ENCODE measurements at places on chromosomes 16 and 17.

- no peak for DNase-seq
These were observed 6.4 kb downstream of the CASKIN2 start for GRCh38 chr17:75508931-75509361.

- DNase-seq = no peak
These were observed 142.4 kb upstream of the NOL11 start for GRCh38 chr17:67575325-67575724.

GRCh38 chr16:78452025-78452555, 352.6 kb downstream of the WWOX start:
- DNase-seq = no peak

- DNase-seq = peak; percentile 59
These were observed 430 bp downstream of the TSEN54 start for GRCh38 chr17:75516619-75517296.

DNA sequence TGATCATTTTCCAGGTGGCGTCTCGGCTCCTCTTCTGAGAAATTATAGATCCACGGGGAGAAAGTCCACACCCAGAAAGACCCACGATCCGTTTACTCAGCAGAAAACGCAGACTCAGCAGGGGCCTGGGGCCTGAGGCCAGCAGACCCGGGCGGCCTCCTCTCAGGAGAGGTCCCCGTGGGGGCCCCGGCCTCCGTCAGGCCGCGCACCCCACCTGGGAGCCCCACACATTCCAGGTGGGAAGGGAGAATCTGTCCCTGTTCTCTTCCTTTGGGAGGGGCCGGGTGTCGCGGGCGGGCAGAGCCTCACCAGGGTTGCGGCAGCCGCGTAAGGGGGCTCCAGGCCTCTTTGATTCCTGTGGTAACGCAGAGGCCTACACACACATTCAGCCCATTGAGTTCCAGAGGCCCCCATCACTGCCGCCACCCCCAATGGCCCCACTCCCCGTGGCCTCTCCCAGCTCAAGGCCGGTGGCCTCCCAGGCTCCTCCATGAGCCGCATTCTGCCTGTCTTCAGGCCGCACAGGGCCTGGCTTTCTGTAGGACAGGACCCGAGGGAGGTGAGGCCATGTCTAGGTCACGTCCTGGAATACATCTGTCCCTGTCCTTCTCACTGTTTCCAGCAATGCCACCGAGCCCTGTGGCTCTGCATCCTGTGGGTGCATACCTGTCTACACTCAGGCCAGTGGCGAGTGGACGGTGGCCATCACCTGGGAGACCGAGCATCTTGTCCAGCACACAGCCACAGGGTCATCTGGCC, 1.6 kb upstream of the IGFALS start:
- DNase-seq = no peak

GRCh38 chr16:64762211-64762610, 359.7 kb downstream of the CDH11 start:
- DNase-seq = no peak

DNA sequence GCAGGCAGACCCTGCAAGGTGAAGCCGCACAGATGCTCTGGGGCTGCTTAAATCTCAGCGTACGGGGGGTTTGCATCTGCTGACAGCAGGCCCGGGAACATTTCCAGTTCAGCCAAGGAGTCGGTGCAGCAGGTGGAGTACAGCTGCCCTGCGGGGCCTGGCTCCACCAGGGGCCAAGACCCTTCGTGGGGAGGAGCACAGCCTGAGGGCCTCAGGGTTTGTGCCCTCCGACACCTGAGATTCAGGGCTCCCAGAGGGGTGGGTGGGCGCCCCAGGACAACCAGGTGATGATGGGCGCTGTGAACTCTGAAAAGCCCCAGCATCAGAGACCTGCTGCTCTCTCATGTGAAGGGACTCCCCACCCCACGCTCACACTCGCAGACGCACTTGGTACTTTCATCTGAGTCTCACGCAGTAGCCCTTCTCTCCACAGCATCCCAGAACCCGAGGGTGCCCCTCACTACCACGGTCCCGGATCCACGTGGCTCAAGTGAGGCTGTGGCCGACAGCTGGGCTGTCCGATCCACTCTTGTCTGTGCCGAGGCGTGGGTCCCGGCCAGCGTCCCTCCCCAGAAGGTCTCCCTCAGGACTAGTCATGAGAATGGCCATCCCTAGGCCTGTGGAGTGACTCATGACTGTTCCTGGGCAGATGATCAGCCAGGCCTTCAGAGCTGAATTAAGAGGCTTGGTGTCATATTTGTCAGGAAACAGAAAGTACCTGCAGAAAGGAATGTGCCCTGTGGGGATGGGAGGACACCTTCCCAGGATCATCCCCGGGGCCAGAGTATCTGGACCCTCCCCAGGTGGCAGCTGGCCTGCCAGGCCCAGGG, 29.6 kb downstream of the ACSF3 start:
- DNase-seq = no peak

DNA sequence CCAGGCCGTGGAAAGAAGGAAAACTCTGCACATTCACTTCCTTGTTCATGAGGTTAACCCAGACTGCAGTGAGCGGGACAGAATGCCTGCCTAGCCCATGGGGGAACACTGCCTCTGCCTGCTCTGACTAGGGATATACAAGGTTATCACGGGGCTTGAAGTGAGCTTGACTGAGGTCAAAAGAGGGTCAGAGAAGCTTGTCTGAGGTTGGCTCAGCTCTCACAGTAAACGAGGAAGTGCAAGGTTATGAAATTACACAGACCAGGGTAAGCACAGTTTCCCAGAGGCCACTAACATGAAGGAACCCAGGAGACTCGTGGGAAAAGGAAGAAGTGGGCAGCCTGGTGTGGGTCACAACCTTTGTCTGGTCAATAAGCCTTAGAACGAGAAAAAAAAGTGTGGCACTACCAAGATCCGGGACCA, 28.7 kb downstream of the HIC1 start:
- peak; percentile 66 for DNase-seq

GRCh38 chr17:205817-206216, 24.4 kb upstream of the DOC2B start:
- DNase-seq = no peak

GRCh38 chr16:81843683-81844082, 64.6 kb downstream of the PLCG2 start:
- no peak for DNase-seq

- no peak for DNase-seq
These were observed 42.3 kb downstream of the FZD2 start for GRCh38 chr17:44599298-44600175.

- no peak for DNase-seq
These were observed 11.1 kb upstream of the ABR start for GRCh38 chr17:1190751-1191331.

GRCh38 chr17:45628019-45628418, 137.5 kb upstream of the PLEKHM1 start:
- no peak for DNase-seq

DNA sequence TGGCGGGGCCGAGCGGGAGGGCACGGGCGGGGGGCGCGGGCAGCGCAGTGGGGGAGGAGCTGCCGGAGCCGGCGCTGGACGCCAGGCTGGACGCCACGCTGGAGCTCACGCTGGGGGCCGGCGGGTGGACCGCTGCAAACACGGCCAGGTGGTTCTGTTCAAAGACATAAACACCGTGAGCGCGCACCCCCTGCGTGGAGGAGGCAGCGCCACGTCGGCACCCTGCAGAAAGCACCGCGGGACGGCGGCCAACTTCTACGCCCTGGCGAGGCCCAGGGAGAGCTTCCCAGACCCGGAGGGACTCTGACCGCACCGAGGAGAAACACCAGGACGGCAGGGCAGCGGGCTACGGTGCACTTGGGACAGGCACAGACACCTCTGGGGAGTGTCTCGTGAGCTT, 29.3 kb downstream of the UNKL start:
- no peak for DNase-seq

DNA sequence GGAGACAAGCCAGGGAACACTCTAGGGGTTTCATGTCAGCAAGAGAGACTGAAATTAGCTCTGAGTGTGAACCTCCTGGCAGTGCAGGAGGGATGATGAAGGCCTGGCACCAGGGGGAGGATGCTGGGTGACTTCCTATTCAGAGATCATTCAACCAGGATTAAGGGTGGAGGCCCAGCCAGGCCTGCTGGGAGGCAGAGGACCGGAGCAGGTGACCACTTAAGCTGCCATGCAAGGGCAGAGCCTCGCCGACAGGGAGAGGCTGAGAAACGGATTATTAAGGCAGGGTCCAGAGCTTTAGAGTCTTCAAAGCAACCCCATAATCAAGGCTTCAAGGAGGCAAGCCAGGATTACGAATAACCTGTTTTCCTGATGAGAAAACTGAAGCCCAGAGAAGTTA, 10.6 kb upstream of the SRCIN1 start:
- no peak for DNase-seq

DNA sequence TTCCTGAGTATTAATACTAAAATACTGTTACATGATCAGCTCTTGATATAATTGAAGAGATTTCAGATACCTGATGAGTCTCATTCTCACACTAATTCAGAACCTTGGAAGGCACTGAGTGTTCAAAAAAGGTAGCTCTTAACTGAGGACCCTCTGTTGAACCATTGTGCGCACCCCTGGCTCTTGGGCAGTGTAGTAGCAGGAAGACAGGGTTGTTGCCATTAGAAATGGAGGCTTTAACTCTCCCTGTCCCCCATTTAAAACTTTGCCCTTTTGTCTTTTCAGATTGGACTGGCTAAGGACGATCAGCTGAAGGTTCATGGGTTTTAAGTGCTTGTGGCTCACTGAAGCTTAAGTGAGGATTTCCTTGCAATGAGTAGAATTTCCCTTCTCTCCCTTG, 1.8 kb downstream of the EIF1 start:
- no peak for DNase-seq

DNA sequence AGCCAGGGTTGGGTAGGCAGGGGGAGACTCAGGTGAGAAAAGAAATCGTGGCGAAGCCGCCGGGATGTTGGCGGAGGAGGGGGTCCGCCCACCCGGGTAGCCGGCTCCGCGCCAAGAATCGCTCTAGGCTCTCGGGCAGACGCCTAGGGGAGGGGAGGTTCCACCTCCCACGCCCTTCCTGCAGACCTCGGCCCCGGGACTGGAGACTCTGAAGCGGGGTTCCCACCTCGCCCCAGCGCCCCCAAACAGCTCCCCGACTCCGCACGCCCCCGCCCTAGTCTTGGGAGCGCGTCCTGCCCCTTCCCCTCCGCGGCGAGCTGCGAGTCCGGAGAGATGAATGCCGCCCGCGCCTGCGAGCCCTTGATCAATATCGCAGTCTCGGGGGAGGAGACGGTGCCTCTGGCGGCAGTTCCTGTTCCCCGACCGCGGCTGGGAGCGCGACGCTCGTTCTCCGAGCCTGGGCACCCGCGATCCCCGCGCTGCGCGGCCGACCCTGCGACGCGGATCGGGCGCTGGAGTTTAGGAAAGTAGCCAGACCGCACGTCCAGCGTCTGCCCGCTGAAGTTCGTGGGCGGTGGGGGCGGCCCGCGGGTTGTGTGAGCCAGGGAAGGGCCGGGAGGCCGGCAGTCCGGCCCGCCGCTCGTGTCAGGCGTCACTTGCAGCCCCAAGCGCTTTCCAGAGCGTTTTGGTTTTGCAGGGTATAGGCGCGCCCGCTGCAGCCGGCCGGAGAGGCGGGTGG, 790 bp downstream of the CRHR1 start:
- DNase-seq = peak; percentile 75

DNA sequence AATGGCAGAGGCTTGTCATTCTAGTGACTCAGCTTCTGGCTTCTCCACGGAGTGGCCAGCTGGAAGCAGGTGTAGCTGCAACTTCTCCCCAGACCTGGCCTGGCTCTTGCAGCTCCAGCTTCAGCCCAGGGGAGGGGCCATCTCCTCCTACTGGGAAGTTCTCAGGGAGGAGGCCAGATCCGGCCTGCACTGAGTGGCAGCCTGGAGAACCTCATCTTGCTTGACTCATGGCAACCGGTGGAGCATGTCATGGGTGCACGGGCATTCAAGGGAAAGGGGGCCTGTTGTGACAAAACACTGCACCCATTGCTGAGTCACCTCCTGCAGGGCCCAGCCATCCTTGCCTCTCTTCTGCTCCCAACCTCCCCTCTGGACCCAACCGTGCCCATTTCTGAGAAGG, 273.9 kb upstream of the MAF start:
- no peak for DNase-seq

- DNase-seq = no peak
These were observed 14.4 kb downstream of the LRRC37B start for GRCh38 chr17:32021615-32021955.

GRCh38 chr16:50457979-50458491, 89.2 kb upstream of the BRD7 start:
- peak; percentile 52 for DNase-seq

DNA sequence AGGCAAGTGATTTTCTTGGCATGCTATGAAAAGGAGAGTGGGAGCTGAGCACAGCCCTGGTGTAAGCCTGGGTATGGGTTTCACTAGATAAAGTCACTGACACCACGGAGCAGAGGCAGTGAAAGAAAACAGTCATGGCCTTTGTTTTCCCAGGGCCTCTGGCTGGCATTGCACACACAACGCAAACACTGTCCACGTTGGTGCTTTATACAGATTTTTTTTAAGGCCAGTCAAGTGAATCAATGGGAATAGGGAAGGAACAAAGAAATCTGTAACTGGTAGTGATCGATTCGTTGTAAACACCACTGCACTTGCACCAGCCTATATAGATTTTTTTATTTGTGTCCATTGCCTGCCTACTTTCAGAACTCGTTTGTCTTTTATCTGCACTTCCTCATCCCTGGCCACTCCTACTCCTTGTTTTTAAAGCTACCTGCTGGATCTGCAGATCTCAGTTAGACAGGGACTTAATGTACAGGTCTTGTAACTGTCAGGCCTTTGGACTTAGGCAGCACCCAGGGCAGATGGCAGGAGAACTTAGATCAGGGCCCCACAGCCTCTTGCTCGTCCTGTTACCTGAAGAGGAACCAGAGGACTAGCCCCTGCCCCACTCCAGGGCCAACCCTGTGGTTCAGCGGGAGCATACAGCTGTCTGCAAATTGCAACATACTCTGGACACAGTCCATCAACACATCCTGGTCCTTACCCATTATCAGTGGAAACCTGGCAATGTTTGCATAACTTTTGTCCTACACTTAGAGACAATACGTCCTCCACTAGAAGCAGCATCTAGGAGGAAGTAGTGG, 10.6 kb upstream of the TMIGD1 start:
- DNase-seq = peak; percentile 78

DNA sequence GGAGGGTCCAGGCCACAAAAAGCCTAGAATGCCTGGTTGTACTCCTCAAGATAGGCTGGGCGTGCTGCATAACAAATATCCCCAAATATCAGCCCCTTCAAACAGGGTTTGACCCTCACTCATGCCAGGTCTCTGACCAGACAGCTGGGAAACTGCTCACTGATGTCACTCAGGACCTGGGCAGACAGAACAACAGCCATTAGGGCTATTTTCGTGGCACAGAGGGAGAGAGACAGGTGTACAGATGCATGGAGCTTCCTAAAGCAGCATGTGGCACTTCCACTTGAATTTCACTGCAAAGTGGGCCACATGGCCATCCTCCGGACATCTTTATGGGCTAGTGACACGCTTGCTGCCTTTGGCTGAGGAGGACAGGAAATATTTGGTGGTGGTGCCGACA, 73.1 kb downstream of the SREBF1 start:
- no peak for DNase-seq

DNA sequence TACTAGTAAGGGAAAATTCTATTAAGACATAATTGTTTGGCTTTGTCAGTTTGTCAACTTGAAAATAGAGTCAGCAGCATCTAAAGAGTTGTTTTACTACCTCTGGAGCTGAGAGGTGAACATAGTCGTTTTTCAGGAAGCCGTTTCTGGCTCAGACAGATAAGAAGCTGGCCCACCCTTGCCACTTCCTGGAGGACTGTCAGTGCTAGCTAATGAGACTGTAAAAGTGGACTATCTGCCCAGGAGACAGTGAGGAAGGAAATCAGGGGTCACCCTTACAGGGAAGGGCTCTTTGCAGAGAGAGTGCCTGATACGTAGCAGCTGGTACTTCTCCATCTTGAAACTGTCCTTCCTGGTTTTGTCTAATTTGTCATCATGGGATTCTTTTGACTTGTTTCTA, 328.7 kb downstream of the WWOX start:
- peak; percentile 96 for DNase-seq

GRCh38 chr16:28131181-28131580, 67.7 kb upstream of the GSG1L start:
- DNase-seq = no peak
